ENCODE measurements at places on chromosomes 7 and 10.

- DNase-seq = no peak
Observed at GRCh38 chr10:98383869-98384268, 31.1 kb downstream of the PYROXD2 start.

GRCh38 chr10:87886635-87887034, 23.2 kb downstream of the PTEN start:
- DNase-seq = no peak

DNA sequence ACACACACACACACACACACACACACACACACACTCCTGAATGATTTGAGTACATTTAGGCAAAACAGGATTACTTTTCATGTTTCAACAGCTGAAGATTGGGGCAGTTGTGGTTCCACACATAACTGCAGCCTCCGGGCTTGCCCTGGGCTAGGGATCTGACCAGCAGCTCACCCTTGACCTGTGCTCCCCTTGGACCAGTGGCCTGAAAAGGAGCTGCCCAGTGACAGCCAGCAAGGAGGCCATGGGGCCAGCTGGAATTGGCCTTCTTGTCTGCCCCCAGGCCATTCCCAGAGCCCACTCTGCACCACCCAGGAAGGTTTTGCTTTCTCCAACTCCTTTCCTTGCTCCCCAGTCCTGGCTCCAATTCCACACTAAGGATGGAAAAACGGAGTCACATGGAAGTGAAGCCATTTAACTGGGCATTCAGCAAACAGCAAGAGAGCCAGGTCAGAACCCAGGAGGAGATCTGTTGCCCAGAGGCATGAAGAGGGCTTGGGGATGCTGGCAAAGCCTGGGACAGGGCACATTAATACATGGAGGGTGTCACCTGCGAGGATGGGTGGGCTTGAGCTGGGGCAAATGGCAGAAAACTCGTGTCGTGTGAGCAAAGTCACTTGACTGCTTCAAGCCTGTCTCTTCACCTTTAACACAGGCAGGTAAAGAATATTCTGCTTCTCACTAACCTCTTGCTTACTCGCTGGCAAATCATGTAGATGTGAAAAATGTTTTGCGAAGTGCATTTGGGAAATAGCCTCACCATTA, 61.5 kb upstream of the GDF10 start:
- DNase-seq = no peak

DNA sequence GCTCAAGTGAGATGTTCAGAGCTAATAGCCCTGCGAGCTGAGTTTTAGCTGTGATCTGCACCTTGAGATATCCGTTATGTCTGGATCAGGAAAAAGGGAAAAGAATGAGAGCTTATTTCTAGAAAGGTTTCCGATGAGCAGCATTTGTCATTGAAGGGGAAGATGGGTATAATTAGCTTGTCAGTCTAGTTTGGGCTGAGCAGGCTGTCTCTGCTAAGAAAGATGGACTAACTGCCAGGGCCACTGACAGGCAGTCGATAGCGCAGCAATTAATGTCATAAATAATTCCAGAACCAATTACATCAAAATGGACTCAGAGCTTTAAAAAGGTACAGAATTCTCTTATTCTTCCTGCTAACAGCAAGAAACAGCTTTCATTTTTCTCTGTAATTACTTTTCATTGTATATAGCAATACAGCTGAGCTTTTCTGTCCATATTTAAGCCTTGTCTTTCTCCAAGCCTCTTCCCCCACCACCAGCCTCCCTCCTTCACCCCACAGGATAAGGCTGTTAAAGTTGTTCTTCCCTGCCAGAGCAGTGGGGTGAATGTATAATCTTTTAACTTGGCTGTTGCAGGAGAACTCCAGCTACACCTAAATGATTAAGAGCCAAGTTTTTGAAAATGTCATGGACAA, 1006.5 kb downstream of the KCNMA1 start:
- no peak for DNase-seq

- no peak for DNase-seq
Observed at GRCh38 chr10:96610817-96611216, 24.0 kb upstream of the TM9SF3 start.

- DNase-seq = no peak
Observed at GRCh38 chr10:32338262-32338661, 8.7 kb downstream of the EPC1 start.

DNA sequence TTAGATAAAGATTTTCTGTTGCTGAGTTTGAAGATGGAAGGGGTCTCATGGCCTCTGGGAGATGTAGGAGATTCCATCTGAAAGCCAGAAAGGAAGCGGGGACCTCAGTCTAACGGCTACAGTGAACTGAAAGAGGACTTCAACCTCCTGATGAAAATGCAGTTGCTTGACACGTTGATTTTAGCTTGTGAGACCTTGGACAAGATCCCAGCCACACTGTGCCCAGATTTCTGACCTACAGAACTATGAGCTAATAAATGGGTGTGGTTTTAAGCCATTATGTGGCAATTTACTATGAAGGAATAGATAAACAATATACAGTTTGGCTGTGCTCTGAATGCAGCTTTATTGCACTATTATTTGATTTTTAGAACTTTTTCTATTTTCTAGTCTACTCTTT, 342.3 kb upstream of the SEMA3D start:
- DNase-seq = no peak

DNA sequence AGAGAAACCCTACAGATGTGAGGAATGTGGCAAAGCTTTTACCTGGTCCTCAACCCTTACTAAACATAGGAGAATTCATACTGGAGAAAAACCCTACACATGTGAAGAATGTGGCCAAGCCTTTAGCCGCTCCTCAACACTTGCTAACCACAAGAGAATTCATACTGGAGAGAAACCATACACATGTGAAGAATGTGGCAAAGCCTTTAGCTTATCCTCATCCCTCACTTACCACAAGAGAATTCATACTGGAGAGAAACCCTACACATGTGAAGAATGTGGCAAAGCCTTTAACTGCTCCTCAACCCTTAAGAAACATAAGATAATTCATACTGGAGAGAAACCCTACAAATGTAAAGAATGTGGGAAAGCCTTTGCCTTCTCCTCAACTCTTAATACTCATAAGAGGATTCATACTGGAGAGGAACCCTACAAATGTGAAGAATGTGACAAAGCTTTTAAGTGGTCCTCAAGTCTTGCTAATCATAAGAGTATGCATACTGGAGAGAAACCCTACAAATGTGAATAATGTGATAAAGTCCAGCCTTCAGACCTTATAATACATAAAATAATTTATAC, 38.2 kb downstream of the ZNF679 start:
- DNase-seq = no peak

DNA sequence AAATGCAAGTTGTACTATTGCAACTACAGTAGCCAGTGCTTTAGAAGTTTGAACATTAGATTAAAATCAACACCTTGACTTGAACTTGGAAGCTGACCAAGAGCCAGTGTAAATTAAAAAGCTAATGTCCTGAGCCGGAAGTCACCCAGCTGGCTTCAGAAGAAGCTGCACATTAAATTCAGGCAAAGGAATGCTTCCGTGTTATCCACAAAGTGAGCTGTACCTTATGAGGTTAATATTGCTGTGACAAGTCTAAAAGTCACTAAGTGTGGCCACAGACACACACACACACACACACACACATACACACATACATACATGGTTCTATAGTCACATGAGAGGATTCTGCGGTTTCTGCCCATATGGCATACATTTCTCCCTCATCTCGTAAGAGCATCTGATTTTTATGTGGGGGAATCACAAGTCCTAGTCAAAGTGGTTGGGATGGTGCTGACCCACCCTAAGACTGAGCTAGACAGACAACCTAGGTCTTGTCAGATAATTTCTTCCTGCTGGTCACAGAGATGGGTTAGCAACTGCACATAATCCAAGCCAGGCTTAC, 612.9 kb downstream of the SORCS1 start:
- no peak for DNase-seq

DNA sequence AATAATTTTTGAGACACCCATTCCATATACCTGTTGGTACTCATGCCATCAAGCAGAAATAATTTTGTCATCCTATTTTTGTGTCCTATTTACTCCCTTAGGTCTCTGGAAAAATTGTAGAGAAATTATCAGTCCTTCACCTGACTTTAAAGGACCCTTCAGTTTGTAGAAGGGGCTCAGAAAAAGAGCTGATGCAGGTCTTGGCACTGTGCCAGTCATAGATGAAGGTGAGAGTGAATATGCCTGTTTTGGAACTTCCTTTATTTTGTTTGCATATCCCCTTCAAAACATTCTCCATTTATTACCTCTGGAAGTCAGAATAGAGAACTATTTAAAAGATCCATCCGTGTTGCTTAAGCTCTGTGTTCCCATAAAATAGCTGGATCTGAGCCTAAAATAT, 321.0 kb upstream of the TPK1 start:
- no peak for DNase-seq

- no peak for DNase-seq
Observed at GRCh38 chr10:109668154-109668665, 255.1 kb downstream of the XPNPEP1 start.

- no peak for DNase-seq
Observed at GRCh38 chr10:124653811-124654651, 90.1 kb downstream of the FAM53B start.

- DNase-seq = no peak
Observed at GRCh38 chr7:28348636-28349035, 63.7 kb upstream of the CREB5 start.

Data from C1 segment of cervical spinal cord (tissue), 14 donors.